Activated CD4-positive, alpha-beta T cell treated with anti-CD3 and anti-CD28 coated beads for 24 hours (primary cell): ENCODE measurements at places on chromosomes 12 and 14.
A peak's percentile ranks its signal among the peaks of the same experiment; 100 is the strongest.

- no peak for DNase-seq
Observed at GRCh38 chr14:91685600-91685999, 46.3 kb downstream of the CATSPERB start.

DNA sequence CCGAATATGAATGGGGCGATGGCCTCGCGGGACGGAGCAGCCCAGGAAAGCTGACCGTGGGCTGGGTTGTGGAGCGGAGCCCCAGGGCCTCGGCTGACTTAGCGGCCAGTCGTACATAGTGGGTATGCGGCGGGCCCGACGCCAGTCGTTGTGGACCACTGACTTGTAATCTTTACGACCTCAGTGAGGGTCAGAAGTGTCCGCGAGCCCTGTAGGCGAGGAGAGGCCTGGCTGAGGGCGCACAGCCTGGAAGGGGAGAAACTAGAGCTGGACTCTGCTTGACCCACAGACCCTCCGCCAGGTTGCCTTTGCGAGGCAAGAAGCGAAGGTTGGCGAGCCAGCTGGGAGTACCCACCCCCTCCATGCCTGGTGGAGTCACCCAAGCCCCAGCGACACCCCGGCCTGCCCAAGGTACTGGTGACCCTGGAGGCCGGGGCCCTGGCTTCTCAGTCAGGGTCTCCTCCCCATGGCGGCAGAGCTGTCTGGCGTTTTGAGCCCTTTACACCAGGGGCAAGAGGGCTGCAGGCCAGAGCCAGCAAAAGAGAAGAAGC lies 15.6 kb upstream of the DYNC1H1 start:
- no peak for DNase-seq

DNA sequence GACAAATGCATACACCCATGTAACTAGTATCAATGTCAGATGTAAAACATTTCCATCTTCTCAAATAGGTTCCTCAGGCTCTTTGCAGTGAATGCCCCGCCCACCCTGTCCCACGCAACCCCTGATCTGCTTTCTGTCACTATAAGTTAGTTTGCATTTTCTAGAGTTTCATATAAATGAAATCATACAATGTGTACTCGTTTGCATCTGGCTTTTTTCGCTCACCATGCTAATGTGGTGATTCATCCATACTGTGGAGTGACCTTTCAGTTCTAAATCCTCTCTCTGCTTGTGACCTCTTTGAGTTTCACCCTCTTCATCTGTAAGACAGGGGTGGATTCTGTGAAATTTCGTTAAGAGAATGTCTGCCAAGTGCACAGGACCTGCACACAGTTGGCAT lies 30.6 kb upstream of the MSI1 start:
- no peak for DNase-seq

- no peak for DNase-seq
Observed at GRCh38 chr14:75607842-75608640, 29.6 kb downstream of the FLVCR2 start.

GRCh38 chr12:100453951-100454350 lies 19.7 kb upstream of the NR1H4 start:
- DNase-seq = no peak

DNA sequence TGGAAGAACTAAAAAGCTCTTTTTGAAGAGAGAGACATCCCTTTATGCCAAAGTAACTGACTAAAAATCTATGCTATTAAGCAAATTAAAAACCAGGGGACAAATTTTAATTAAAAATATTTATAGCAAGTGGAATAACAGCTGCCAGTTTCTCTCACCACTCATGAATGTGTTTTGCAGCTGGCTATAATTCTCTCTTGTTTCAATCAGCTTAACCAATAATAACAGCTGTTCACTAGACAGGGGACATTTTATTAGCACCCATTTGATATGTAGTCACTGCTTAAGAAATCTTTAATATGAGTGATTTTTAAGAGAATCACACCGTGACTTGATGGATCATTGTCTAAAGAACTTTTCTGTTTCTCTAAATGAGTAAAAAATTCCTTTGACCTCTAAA lies 34.2 kb upstream of the KRR1 start:
- no peak for DNase-seq

- DNase-seq = no peak
Observed at GRCh38 chr14:104361921-104362681, 217.5 kb upstream of the C14orf180 start.

DNA sequence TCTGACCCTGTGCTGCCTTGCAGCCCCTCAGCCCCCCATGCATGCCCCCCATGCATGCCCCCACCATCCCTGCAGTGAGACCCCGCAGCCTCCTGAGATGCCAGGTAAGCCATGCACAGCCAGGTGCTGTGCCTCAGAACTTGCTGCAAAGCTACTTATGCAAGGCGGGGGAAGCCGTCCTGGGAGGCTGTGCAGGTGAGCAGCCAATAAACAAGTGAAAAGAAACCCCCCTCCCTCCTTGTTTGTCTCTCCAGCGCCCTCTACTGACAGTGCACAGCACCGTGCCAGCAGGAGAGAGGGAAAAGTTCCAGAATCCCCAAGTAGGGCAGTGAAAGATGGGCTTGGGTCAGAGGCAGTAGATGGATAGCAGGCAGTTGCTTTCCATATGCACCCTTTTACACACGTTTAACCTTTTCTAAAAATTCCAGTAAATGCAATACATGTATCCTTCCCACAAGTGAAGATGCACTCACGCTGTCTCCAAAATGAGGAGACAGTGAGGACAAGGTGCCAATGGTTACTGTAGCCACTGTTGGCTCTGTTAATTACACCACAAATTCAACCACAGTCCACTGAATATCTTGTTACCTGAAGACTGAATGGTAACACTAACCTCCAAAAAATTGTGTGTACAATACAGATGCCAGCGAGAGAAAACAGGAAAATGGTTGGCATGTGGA lies 18.0 kb downstream of the TNFAIP2 start:
- DNase-seq = no peak

DNA sequence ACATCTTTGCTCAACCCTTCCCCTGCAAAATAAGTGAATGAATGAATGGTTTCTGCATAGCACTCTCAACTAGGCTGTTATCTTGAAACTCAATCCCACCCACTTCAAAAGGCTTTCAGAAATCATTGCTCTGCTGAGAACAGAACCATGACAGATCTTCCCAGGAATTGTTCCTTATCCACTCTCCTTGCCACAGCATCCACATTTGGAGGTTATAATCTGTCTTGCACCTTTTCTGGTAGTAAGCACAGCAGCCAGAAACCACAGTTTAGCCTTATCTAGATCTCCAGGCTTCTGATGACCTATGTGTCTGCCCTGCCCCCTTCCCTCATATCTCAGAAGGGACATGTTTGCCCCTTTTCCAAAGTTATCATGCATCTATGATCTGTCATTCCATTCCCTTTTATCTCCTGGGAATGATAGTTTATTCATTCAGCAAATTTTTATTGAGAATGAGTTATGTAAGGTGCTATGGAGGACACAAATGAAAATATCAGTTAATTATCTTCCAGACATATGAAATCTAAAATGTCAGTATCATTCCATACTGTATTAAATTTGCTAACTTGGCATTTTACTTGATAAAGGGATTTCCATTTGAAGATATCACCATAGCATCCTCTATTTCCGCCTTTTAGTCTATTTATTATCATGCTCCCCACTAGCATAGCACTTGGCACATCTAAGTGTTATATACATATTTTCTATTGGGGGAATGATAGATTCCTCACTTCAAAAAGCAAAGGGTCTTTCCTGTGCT lies 21.4 kb downstream of the LGR5 start:
- no peak for DNase-seq

DNA sequence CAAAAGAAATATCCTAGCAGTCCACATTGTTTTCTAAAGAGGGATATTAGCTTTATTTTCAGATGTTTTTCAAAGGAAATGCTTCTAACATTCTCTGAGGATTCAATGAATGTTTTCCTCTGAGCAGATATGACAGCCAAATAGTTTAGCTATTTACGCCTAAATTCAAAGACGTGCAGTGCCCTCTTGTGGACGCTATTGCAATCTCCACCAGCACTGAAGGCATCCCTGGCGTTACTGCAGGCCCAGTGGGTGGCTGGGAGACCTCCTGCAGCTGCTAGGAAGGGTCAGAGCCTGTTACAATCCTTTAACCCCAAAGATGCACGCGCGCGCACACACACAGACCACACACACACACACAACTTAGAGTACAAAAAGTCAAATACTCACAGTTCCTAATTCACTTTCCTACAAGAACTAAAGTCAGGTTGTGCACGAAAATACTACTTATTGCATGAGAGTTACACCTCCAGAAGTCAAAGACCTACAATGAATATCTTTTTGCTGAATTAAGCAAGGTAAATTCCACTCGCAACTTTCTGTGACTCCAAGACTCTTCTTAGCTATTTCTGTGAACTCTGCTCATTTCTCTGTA lies 589.3 kb upstream of the TMEM132C start:
- peak; percentile 25 for DNase-seq

DNA sequence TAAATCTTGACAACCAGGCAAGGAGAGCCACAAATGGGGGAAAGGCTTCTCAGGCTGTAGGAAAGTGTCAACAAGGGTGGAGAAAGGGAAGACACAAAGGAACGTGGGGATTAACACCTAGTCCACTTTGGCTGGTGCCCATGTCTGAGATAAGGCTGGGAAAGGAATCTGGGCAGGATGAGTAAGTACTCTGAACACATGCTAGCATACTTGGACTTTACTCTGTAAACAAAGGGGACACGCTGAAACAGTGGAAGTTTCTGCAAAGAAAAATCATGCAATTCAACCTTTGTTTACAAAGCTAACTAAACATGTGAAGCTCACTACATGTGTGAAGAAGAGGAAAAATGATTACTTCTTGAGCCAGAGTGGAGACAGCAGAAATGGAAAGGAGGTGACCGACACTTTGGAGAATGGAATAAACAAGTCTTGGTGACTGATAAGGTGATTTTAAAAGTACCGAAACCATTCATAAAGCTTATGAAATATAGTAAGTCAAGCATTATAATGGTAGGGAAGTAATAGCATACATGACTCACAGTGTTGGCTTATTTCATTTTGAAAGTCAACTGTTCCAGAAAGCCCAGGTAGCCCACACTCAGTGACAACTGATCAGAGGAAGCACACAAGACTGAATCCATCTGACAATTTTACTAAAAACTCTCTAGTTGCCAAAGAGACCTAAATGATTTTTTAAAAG lies 13.2 kb downstream of the CPNE8 start:
- no peak for DNase-seq
